CD4-positive, alpha-beta T cell treated with Interleukin-17A for 4 hours (primary cell): ENCODE measurements at places on chromosomes 5 and 9.

GRCh38 chr5:21680641-21681040, 1172.5 kb downstream of the CDH12 start:
- no peak for DNase-seq

- DNase-seq: no peak
These were observed 2.8 kb downstream of the TMEM171 start for GRCh38 chr5:73122875-73123810.

- no peak for DNase-seq
These were observed 245.7 kb downstream of the ASTN2 start for GRCh38 chr9:117169089-117169621.

DNA sequence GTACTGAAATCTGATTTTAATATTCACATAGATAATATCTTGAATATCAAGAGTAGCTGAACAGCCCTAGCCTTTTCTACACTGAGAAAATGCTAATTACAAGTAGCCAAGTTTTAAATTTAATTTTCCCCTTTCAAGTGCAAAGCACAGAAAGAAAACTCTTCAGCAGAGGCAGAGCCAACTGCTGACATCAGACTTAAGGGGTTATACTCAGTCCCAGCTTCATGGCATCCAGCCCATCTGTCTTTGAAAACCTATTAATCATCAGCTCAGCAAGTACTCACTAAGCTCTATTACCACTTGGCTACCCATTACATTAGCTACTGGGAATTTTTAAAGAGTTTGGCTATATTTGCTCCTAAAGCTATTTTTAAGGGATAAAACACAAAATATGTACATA, 220.5 kb downstream of the SLC12A2 start:
- no peak for DNase-seq

DNA sequence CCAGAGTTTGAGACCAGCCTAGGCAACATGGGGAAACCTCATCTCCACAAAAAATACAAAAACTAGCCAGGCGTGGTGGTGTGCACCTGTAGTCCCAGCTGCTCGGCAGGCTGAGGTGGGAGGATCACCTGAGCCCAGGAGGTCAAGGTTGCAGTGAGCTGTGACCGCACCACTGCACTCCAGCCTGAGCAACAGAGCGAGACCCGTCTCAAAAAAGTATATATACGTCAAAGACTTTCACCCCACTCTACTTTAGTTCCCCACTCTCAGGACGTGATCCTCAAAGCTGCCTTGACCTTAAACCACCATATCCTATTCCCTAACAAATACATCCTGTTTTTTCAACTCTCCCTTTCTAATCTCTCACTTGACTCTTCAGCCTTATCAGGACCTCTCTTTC, 41.0 kb downstream of the PCDHGC5 start:
- DNase-seq: no peak

GRCh38 chr9:127903557-127904475, 4.4 kb upstream of the ST6GALNAC6 start:
- DNase-seq: peak; percentile 83

GRCh38 chr5:59423021-59423420, 470.5 kb downstream of the PDE4D start:
- no peak for DNase-seq

DNA sequence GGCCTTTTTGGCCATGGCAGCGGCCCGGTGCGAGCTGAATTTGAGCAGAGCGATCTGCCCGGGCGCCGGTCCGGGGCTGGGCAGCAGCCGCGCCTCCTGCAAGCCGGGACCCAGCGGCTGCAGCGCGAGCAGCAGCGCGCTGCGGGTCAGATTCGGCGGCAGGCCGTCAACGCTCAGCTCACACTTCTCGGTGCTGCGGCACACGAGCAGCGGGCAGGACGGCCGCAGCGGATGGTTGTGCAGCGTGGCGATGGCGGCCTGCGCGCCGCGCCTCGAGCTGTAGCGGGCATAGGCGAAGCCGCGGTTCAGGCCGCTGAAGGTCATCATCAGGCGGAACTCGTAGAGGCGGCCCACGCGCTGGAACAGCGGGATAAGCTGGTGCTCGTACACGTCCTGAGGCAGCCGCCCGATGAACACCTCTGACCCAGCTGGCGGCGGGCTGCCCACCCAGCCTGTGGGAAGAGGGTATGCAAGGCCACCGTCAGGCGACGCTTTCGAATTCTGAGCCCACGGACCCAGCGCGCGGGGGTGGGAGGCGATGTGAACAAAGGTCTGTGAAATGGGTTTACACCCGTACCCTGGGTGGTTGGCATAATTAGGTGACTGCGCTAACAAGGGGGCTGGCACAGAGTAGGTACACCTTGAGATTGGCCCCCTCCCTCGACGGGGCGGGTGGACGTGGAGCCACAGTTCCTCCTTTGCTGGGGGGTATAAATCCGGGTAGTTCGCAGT, 755 bp downstream of the DND1 start:
- DNase-seq: peak; percentile 37

GRCh38 chr9:32955655-32956478, 45.6 kb downstream of the APTX start:
- DNase-seq: no peak

DNA sequence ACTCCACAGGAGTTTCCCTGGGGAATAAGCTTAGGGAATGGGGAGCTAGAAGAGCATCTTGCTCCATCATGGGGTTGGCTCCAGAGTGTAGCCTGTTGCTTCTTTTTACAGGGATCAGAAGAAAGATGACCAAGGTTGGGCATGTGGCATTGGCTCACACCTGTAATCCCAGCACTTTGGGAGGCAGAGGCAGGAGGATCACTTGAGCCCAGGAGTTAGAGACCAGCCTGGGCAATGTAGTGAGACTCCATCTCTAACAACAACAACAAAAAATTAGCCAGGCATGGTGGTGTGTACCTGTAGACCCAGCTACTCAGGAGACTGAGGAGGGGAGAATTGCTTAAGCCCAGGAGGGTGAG, 18.4 kb downstream of the NUDT2 start:
- DNase-seq: no peak

DNA sequence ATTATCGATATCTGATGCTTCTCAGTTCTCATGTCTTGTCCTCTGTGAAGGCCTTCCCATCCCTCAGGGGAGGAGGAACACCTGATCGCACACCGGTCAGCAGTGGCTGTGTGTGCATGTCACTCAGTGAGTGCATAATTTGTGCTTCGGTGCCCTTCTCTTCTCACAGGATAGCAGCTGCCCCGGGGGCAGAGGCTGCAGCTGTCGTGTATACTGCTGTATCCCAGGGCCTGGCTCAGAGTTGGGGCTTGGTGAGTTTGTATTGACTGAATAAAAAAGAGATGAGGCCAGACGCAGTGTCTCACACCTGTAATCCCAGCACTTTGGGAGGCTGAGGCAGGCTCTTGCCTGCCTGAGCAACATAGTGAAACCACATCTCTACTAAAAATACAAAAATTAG, 49.7 kb upstream of the NCS1 start:
- no peak for DNase-seq

- no peak for DNase-seq
These were observed 284.0 kb upstream of the TLE4 start for GRCh38 chr9:79287708-79288290.

DNA sequence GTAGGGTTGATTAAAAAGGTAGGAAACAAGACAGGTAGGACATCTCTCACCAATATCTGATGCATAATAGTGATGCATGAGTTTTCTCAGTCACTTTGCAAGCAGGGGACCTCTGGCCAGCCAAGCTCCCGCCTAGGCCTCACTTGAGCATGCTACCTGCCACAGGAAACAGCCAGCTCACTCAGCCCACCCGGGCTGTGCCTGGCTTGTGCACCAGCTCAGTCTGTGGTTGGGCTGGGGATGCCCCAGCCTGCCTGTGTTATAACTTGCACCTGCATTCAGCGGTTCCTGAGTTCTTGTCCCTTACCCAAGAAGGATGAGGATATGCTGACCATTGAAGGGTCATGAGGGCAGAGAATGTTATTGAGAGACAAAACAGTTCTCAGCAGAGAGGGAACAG, 172.8 kb upstream of the PLCXD3 start:
- DNase-seq: no peak

- DNase-seq: no peak
These were observed 45.0 kb upstream of the DMRTA1 start for GRCh38 chr9:22401671-22402070.

- DNase-seq: no peak
These were observed 14.0 kb downstream of the BOD1 start for GRCh38 chr5:173602423-173602822.

DNA sequence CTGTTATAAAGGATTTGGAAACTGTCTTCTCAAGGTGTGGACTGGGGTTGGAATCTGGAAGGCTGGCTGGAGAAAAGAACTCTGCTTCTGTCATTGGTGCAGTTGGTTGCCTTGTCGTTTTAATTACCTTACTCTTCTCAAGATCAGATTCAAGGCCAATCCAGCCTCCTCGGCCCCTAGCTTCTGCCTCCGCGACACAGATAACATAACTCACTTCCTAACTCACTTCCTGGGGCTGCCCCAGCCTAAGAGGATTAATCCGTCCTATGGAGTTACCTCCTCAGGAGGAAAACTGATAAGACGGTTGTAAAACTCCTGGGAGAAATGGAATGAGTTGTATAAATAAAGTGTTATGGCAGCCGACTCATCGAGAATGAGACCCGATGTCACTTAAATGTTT, 389.1 kb upstream of the WWC1 start:
- DNase-seq: no peak

- no peak for DNase-seq
These were observed 312.0 kb upstream of the MSX2 start for GRCh38 chr5:174412374-174412773.

- DNase-seq: no peak
These were observed 92.2 kb upstream of the SARDH start for GRCh38 chr9:133830310-133830709.

- no peak for DNase-seq
These were observed 46.6 kb downstream of the COL15A1 start for GRCh38 chr9:98990181-98990870.
